Activated CD8-positive, alpha-beta T cell treated with anti-CD3 and anti-CD28 coated beads for 36 hours (primary cell): ENCODE measurements at places on chromosomes 7 and 10.
A peak's percentile ranks its signal among the peaks of the same experiment; 100 is the strongest.

GRCh38 chr10:69045441-69046300 lies 42.2 kb upstream of the SRGN start:
- DNase-seq, result peak; percentile 56

GRCh38 chr7:68537774-68538071 lies 1060.6 kb upstream of the AUTS2 start:
- no peak for DNase-seq

DNA sequence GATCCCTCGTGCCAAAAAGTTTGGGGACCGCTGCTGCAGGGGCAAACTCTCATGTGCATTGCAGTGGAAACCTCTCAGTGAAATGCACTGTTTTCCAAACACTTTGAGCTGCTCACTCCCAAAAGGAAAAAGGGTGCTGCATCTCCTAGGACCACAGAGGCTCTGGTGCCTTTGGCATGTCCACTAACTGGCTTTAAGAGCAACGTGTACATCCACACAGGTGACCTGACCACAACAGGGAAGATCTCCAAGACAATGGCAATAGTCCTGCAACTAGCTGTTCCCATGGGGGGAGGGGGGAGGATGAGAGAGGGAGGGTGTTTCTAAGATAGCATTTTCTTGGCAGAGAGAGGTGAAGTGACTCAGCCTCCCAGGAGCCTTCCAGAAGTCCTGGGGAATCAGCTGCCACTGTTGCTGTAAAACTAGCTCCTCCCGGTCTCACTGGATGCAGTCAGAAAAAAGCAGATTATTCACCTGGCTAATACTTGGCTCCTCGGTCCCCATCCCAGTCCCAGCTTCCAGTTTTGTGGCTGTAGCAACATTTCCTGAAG lies 181.7 kb downstream of the HECW1 start:
- no peak for DNase-seq

- no peak for DNase-seq
Observed at GRCh38 chr7:49389871-49390479, 383.5 kb upstream of the VWC2 start.

DNA sequence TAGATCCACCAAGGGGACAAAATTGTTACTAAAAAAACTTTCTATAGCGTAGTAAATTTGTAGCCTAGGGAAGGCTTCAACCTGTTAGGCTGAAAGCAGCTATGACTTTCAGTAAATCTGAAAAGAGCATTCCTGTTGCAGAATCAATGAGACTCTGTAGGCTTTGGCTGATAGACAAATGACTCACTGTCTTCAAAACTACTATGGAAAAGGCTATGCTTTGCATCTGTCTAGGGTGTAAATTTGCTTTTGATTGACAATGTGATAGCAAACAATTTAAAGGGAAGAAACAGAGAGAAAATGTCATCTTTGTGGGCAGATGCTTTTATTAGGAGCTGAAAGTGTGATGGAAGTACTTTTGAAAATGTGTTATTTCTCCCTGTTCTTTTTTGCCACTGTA lies 60.6 kb downstream of the ARL5B start:
- no peak for DNase-seq

GRCh38 chr7:16815001-16815400 lies 10.2 kb upstream of the AGR2 start:
- no peak for DNase-seq

GRCh38 chr7:17013204-17013603 lies 131.4 kb upstream of the AGR3 start:
- DNase-seq, result no peak

GRCh38 chr7:92064438-92065029 lies 69.7 kb downstream of the CYP51A1 start:
- DNase-seq, result no peak

DNA sequence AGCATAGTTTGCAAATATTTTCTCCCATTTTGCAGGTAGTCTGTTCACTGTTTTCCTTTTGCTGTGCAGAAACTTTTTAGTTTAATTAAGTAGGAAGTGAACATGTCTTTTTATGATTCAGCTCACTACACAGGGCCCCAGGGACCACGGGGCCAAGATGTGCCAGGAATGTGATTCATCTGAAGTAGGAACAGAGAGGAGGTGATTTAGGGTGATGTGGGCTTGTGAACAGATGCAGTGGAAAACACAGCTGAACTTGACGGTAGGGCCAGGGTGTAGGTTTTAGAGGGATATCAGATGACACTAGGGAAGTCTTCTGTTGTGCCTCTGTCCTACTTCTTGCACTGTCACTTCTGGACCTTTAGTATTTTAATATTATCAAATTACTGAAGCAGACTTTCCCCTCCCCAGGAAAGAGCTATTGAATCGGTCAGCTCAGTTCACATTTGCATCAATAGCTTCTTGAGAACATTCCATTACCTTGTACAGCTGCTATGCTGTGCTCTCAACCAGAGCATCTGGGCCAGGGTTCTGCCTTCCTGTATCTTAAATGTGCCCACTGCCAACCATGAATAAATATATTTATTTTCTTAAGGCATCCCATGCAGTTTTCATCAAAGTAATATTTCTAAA lies 96.9 kb downstream of the OSBPL3 start:
- peak; percentile 42 for DNase-seq

GRCh38 chr7:155776606-155777005 lies 35.7 kb downstream of the SHH start:
- DNase-seq, result no peak

GRCh38 chr10:95260909-95261552 lies 29.8 kb downstream of the PDLIM1 start:
- no peak for DNase-seq

GRCh38 chr7:72170475-72170874 lies 241.7 kb downstream of the CALN1 start:
- DNase-seq, result no peak
